ENCODE measurements at places on chromosomes 1 and 21.

DNA sequence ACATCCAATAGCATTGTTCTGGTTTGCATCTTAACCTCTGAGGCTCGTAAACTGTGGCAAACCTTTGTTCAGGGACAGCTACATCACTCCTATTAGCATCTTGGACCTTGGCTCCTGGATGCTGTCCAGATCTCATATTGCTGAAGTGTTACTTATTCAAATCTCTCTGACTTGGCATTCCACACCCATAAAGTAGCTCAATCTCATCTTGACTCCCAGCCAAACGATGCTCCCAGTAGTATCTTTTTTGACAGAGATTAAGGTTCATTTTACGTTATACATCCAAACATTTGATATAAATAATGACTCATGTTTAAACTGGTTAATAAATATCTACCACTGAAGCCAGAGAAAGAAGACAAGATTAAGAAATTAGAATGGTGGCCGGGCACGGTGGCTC is 4.4 kb upstream of the FLVCR1 start:
- no peak for DNase-seq

GRCh38 chr1:106659490-106660244 is 396.8 kb upstream of the PRMT6 start:
- no peak for DNase-seq

GRCh38 chr1:169099561-169099960 is 6.9 kb upstream of the ATP1B1 start:
- no peak for DNase-seq

DNA sequence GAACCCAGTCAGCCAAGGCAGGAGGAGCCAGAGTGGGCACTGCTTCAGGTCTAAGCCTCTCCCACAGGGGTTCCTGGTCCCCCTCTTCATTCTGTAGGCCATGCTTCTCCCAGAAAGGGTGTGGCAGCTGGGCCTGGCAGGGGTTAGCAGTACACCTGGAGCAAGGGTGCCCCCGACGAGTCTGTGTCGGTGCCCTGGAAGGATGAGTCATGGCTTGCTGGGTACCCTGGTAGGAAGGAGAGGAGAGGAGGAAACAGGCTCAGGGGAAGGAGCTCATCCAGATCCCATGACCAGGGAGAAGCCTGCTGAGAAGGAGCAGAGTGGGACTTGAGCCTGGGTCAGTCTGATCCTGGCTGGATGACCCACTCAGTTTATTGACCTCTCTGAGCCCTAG is 10.3 kb downstream of the KDF1 start:
- DNase-seq, result no peak

GRCh38 chr1:167289966-167290365 is 69.3 kb downstream of the POU2F1 start:
- no peak for DNase-seq

DNA sequence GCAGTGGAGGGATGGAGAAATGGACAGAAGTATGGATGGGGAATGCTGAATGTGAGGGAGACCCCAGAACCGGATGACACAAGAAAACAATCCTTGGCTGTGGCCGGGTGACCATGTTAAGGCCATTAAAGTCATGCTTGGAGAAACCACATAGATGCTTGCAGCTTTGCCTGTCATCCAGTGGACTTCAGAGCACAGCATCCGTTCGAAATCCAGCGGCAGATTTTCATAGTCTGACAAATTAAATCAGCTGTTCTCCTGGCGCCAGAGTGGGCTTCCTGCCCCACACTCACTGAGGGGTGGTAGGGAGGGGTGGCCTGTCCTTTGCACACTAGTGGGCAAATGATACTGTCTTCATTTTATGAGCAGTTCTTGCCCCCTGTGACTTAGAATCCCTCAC is 35.1 kb downstream of the ABCG1 start:
- no peak for DNase-seq

DNA sequence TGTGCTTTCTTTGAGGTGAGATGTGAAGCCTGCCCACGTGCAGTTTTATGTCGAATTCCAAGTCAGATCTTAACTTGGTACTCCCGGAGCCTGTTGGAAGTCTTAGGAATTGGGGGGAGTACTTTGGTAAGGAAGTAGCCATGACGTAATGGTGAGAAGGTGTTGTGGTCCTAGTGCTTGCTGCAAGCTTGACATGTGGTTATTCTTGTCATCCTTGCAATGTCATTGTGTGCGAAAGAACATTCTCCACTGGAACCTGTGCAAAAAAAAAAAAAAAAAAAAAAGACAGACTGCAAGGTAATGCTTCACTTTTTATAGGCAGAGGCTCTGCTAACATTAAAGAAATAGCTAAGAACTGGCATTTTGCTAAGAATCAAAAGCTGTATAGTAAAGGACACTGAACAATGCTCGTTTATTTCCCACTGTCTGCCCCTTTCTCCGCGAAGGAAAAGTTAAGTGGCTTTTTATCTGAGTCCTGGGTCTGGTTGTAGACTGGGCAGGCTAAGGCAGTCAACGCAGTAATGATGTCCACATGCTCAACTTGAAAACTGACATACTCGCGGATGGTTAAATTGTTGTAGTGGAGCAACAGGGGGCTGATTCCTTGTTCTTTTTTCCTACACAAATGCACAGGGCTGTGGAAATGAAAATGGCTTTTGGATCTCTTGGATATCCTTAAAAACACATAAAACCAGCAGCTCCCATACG is 2.1 kb downstream of the KAZN start:
- no peak for DNase-seq

DNA sequence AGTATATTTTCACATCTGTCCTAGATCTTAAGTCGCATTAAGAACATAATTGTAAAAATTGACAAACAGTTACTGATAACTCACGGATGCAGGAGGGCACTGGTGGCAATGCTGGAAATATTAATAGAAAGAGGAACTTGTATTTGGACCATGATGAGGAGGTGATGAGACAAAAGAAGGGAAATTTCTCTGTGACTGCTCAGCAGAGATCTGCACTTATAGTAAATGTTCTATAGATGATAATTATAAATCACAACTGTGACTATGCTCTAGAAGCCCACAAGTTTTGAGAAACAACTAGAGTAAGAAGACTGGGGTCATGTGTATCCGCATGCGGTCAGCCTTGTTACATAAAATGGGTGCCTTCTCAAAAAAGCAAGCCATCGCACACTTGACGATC is 8.7 kb upstream of the DUSP12 start:
- DNase-seq, result no peak

- peak; percentile 94 for DNase-seq
These were observed 54.3 kb upstream of the TARBP1 start for GRCh38 chr1:234533034-234533891.

DNA sequence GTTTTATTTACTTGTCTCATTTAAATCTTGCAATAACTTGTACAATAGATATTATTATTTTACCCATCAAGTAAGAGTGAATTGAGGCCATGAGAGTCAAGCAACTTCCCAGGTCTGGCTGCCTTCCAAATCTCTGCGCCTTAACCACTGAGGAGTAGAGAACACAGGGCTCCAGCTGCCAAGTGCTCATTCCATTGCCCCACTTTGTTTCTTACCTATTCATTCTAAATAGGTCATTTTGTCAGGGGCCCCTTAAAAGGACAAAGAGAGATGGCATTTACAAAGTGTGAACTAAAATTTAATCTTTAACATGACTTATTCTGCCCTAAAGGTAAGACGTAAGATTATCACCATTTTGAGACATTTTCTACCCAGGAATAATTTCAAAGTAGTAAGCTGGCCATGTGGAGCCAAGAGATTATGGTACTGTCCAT is 3.5 kb downstream of the PPP1R15B start:
- DNase-seq, result peak; percentile 78

DNA sequence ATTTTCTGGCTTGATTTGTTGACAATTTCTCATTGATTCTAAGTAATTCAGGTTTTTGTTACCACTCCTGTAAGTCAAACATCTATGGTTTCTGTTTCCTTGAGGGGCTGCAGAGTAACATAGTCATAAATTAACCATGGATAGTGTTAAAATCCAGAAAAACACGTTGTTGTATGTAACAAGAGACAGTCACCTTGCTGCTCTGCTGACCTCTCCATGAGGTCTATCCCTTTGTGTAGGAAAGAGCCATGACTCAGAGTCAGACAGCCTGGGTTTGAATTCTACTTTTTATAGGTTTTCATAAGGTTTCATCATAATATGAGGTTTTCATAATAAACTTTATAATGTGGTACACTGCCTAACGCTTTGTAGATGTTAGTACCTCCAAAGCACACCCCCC is 27.6 kb upstream of the NBL1 start:
- DNase-seq, result peak; percentile 56

DNA sequence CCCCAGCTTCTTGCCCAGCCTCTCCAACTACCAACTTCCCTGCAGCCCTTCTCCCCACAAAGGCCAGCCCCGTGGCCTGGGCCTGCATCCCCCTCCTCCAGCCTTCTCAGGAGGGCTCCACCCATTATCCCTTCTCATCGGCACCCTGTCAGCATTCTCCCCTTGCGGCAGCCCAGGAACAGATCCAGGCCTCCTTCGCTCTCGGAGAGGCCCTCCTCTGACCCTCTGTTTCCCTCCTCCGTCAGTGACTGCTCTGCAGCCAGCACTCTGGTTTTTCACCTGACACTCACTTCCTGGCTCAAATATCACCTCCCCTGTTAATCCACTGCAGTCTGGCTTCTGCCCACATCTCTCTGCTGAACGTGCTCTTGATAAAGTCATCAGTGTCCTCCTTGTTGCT is 17.5 kb downstream of the ADGRB2 start:
- DNase-seq, result no peak

DNA sequence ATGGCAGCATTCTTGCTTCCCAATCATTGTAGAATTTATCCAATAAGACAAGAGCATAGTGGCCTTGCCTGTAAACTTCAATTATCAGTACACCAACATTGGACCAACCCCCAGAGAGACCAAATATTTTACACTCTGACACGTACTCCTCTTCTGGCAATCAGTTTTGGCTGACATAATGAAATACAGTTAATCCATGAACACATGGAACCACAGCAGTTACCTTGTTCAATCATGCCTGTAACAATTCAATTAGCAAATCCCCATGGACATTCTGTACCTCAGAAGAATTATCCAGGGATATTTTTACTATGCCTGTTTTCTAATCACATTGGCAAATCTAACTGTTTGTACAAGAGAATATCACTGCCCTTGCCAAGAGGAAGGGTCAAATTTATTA is 2162.0 kb downstream of the MRPL39 start:
- no peak for DNase-seq

DNA sequence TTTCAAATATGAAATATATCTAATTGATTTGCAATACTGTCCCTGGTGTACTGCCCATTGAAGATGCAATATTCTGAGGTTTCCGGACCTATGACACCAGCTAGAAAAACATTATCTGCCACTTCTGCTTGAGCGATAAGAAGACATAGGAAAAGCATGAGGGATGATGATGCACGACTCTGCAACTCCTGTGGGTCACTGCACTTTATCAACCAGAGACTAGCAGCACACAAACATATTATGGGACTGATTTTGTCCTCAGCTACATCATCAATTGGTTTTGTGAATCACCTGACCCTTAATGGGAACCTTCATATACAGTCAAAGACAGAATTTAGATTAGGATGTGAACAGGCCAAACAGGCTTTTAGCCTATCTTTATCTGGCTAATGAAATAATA is 13.8 kb upstream of the KCNA3 start:
- no peak for DNase-seq

DNA sequence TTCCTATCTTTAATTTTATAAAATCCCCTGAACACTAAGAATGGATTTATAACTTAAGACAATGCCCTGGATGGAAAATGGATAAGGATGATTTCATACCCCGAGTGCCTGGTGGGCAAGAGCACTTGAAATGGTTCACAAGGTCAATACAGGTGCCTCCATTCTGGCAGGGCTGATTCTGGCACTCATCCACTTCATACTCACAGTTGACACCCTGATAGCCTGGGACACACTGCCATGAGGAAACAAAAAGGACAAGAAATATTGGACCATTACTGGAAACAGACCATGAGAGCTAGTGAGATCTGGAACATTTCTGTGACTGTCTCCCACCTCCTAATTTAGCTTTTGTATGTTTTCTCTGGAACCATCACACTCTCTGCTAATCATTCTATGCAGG is 39.1 kb upstream of the ADAM30 start:
- no peak for DNase-seq

DNA sequence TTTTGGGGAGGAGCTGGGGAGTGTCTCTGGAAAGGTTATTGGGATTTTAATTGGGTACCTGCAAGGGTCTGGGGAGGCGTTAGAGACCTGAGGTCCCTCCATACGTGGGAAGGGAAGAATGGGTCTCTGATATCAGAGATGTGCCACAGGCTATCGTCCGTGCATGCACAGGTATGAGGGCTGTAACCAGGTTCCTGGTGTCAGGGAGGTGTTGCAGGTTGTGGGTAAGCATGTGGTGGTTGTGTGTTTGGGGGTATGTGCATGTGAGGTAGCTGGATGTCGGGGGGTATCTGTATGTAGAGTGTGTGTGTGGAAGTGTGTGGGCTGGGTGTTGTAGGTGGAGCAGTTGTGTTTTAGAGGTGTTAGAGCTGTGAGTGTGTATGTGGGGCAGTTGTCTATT is 8.3 kb downstream of the AHDC1 start:
- DNase-seq, result no peak

GRCh38 chr1:209594440-209594839 is 10.9 kb downstream of the CAMK1G start:
- no peak for DNase-seq

DNA sequence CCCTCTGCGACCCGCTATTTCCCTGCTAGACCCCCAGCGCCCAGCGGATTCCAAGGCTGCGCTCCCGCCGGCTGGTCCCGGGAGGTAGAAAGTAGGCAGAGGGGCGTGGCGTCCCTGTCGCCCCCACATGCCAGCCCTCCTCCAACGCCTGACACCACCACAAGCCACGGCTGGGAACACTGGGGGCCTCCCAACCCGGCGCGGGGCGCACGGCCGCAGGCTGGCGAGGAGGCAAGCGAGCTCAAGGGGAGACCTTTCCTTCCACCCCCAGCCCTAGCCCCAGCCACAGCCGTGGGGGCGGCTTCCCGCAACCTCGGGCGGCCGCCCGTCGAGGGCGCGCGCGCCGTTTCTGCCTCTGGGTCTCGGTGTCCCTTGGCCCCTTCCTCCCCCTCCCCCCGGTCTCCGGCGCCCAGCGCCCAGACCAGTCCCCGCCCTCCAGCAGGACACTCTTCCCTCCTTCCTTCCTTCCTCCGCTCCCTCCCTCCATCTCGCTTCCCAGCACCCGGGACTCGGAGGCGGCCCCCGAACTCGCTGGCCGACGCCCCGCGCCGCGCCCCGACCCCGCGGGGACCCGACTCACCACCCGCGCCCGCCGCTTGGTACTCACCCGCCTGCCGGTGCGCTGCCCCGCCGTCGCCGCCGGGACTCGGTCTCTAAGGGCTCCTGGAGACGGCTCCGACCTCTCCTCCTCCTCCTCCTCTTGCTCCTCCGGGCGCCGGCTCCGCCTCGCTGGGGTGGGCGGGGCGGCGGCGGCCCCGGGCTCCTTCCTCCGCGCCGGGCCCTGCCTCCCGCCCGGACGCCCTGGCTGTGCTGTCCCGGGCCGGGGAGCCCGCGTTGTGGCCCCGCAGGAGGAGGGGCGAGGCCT is at the start of gene GNG12:
GNG12 (minus strand) TSS at position 731 of the 865 bp plus-strand sequence. CDS start 125,781 bp downstream, outside the sequence.
- peak; percentile 76 for DNase-seq

GRCh38 chr1:193438312-193438711 is 251.9 kb upstream of the B3GALT2 start:
- DNase-seq, result no peak
